ENCODE measurements at places on chromosomes 3 and 15. TPM values are rescaled to one million over a fixed set of nuclear protein-coding genes. Genes with fewer than 3 reads are reported as not detected.

Gene AADACL2
- total RNA-seq, result 21.6 TPM

Gene SLC24A5
- total RNA-seq, result 3.6 TPM

Gene NPAP1
- total RNA-seq, result not detected

DNA sequence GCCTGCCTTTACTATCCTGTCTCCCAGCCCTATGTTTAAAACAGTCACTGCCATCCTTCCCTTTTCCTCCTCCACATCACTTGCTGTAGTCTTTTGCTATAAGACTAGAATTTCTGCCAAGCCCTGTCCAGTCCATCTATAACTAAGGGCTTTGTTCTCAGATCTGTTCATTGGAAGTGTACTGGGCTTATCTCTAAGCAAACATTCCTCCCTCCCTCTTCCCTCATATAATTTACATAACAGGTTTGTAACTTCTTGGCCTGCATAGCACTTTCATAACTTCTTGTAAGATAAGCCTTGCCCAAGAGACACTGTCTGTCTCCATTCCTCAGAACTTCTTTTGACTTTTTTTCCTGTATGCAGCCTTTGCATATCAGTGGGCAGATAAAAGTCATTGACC is 16.7 kb downstream of the TPRG1 start:
- DNase-seq, result no peak

GRCh38 chr15:98805434-98806274 is 157.3 kb downstream of the IGF1R start:
- no peak for DNase-seq

GRCh38 chr15:94164202-94164807 is 67.1 kb upstream of the MCTP2 start:
- no peak for DNase-seq

GRCh38 chr15:56693761-56694160 is 39.5 kb downstream of the ZNF280D start:
- DNase-seq, result no peak

DNA sequence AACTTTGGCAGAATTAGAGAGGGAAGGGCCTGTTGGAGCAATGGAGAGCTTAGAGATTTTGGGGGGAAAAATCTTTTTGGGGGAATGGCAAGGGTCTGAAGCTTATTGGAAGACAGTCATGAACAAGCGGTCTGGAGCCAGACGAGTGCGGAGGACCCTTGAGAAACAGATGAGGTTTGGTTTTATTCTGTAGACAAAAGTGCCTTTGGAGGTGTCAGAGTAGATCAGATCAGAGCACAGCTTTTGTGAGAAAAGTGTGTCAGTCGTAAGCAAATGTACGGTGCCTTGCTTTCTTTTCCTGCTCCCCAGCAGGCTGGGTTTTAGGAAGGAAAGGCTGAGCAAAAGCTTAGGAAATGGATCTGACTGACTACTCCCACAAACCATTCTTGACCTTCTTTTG is 236.8 kb upstream of the TPRG1 start:
- DNase-seq, result no peak

All from skin of body (tissue), 3 donors.